ENCODE measurements at places on chromosomes 4 and X.
A peak's percentile ranks its signal among the peaks of the same experiment; 100 is the strongest.

- no peak for DNase-seq
- H3K27me3 ChIP-seq = no peaks in the 10 kb centered on the region
- no peaks in the 10 kb centered on the region for H3K4me1 ChIP-seq
- no peak overlapping the region for H3K27ac ChIP-seq
Measured at GRCh38 chr4:82450966-82451755, 20.8 kb downstream of the ENOPH1 start.

DNA sequence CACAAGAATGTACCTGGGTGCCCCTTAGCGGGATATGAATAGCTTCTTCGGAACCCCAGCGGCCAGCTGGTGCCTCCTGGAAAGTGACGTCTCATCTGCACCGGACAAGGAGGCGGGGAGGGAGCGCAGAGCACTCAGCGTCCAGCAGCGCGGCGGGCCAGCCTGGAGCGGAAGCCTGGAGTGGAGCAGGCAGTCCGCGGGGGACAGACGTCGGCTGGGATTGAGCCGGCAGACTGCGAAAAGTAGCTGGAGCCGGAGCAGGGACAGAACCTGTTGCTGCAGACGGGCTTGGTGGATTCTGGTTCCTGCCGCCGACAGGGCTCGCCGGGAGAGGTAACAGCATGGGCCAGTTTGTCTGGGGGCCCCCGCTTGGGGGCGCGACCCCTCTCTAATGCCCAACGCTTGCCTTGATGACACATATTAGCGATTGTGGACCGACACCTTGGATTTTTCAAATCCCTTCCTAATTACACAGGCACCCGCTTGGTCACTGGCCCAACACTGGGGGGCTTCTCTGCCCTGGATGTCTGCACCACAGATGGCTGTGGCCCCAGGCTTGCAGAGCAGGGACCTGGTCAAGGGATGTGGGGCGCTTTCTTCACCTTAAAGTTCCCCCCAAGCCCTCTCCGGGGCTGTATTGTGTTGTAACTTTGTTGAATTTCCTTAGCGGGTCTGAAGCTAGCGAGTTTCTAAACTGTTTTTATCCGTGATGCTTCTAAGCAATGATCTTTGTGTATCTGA is at the start of gene NPFFR2:
NPFFR2 (plus strand) TSS at position 133 of the 741 bp plus-strand sequence. CDS start 96,592 bp downstream, outside the sequence.
- H3K4me1 ChIP-seq = no peaks in the 10 kb centered on the region
- H3K27me3 ChIP-seq = peaks cover 25% of the 10 kb centered on the region
- H3K36me3 ChIP-seq = no peaks in the 10 kb centered on the region
- H3K27ac ChIP-seq = no peak within 1 kb of the TSS
- peak; percentile 3 for DNase-seq

- H3K4me3 ChIP-seq = no peak overlapping the region
- H3K4me1 ChIP-seq = no peaks in the 10 kb centered on the region
- DNase-seq = no peak
- no peak overlapping the region for H3K27ac ChIP-seq
- H3K27me3 ChIP-seq = no peaks in the 10 kb centered on the region
- no peaks in the 10 kb centered on the region for H3K36me3 ChIP-seq
Measured at GRCh38 chr4:68582339-68582717, 6.2 kb upstream of the UGT2B17 start.

GRCh38 chr4:73068491-73069337 is 802 bp downstream of the COX18 start:
- H3K27me3 ChIP-seq = no peaks in the 10 kb centered on the region
- peak overlapping the region; percentile 94 for H3K27ac ChIP-seq
- H3K36me3 ChIP-seq = peaks cover 5% of the 10 kb centered on the region
- no peak for DNase-seq
- H3K4me3 ChIP-seq = peak overlapping the region; percentile 84
- H3K4me1 ChIP-seq = peaks cover 3% of the 10 kb centered on the region

DNA sequence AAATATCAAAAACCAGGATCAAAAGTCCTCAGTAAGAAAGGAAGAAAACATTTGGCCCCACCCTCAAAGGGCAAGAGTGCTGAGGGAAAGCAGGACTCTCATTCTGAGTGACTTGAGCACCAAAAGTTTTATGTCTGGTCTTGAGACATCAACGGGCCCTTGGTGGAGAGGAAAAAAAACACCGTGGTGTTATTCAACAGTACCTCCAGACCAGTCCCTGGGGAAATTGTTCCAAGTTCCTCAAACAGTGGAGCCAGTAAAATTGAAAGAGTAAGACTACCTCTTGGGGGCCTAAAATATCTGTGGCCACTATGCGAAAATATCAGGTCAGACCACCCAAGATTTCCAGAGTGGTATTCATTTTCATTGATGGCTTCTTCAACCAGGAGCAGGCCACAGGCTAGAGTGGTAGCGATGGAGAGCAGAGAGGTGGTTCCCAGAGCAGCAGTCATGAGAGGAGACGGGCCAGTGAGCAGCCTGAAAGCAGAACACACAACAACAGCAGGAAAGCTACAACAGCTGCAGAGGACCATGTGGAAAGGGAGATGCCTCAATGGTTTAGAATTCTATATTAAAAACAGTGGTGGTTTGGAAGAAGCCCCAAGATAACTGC is 63.7 kb upstream of the RPL34 start:
- no peak for DNase-seq
- H3K36me3 ChIP-seq = no peaks in the 10 kb centered on the region
- no peak overlapping the region for H3K4me3 ChIP-seq
- H3K27ac ChIP-seq = no peak overlapping the region
- H3K27me3 ChIP-seq = peaks cover 2% of the 10 kb centered on the region

DNA sequence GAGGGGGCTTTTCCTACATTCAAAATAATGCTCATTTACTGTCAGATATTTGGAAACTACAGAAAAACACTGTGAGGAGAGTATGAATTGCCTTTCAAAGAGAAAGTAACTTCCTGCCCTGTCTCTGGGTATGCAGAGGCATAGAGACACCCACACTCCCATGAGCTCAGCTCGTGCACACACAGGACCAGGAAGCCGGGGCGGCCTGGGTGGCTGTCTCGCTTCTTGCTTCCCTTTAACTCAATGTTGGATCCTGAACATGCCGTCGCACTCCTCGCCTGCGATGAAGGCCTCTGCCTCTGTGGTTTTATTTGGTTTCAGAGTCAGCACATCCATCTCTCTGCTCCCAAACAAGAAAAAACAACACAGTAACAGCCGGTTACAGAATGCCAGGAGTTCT is 40.1 kb upstream of the GPR78 start:
- H3K27me3 ChIP-seq = peaks cover under 1% of the 10 kb centered on the region
- peaks cover 7% of the 10 kb centered on the region for H3K4me1 ChIP-seq
- no peak overlapping the region for H3K4me3 ChIP-seq
- no peak overlapping the region for H3K27ac ChIP-seq
- H3K36me3 ChIP-seq = no peaks in the 10 kb centered on the region

All from large intestine (tissue), 12 donors.